Fibroblast of skin of right quadriceps (primary cell): ENCODE measurements at places on chromosomes 1 and 21.

GRCh38 chr1:181308098-181308497 is 175.2 kb upstream of the CACNA1E start:
- DNase-seq, result no peak

DNA sequence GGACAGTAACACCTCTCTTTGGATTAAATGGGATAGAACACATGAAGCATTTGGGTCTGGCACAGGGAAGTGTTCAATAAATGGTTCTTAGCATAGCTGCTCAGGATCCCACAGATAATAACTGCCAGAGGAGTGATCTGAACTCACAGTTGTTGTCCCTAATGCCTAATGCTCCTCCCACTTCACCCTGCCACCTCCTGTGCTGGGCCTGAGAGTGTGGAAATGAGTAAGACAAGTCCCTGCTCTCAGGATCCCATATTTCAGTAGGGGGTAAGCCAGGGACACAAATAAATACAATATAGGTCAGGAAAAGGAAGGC is 19.9 kb upstream of the FOXO6 start:
- no peak for DNase-seq

DNA sequence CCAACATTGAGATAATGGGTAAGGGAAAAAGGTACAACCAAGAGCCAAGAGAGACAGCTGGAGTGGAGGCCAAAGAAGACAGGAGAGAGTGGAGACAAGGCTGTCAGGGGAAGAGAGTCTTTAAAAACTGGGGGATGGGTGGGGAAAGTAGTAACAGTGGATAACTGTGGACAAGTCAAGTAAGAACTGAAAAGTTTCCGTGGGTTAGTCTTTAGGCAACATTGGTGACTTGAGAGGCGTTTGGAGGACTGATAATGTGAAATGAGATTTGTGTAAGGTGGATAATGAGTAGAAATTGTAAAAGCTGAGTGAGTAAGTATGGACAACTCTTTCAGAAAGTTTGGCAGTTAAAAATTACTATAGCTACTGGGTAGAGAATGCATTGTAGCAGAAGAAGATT is 10.4 kb downstream of the PPP2R5A start:
- DNase-seq, result no peak

DNA sequence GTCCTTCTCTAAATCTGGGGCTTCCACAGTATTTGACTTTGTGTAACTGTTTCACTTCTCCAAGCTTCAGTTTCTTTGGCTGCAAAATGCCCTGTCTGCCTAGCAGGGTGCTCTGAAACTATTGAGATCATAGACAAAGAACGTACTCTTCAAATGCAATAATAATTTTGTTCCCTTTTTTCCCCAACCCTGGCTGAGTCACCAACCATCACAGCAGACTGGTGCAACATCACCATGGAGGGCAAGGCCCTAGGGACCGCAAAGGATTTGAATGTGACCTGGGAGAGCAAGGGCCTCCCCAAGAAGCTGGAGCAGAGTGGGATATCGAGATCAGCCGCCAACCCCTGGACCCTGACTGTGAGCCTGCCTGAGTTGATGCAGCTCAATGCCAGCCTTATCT is 115.0 kb downstream of the FCRL5 start:
- DNase-seq, result no peak

- DNase-seq, result no peak
Measured at GRCh38 chr1:107771377-107771776, 193.6 kb downstream of the VAV3 start.

- no peak for DNase-seq
Measured at GRCh38 chr1:28832966-28833365, 21.0 kb downstream of the OPRD1 start.

DNA sequence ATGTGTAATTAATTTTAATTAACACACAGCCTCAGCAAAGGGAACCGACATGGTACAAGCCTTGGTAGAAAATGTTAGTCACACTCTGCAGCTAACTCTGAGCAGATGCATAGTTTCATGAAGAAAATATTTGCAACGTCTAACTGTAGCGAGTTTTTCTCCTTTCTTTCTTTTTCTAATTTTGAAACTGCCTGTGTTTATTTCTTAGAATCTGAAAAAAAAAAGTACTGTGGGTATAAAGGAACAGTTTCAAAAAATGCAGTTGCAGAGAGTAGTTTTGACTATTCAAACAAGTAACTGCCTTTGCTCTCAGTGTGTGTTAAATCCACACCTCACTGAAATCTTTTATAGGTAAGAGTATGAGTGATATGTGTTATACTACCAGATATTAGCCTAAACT is 149.9 kb upstream of the C1orf105 start:
- DNase-seq, result peak; percentile 67

DNA sequence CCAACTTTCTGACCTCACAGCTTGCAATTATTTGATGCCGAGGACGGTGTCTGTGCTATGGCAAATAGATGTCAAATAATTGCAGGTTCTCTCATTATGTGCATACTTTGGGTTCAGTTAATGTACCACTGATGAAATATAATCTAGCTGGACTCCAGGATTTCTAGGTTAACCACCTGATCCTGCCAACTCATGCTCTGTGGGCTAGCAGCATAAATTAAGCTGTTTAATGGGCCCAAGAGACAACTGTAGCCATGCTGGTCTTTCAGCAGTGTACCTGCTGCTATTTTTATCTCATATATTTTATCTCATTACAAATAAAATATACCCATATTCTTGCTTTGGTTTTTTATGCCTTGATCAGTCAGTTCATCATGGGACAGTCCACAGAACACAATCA is 43.3 kb upstream of the HP1BP3 start:
- DNase-seq, result no peak

DNA sequence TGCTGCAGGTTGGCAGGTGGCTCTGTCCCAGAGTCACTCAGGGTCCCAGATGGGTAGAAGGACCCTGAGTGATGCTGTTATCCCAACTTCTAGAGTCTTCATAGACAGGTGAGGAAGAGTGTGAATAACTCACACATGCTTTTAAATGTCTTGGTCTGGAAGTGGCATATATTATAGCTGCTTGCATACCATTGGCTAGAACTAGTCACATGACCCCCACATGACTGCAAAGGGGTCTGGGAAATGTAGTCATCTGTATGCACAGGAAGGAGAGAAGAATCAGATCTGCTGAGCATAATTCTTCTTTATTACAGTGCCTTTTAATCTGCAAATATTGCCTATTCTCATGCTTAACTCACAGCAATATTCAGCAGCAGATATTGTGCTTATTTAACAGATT is 28.2 kb upstream of the KLHDC7A start:
- no peak for DNase-seq

GRCh38 chr1:201381130-201381529 is 3.6 kb upstream of the TNNT2 start:
- DNase-seq, result no peak

GRCh38 chr1:243910607-243911006 is 60.6 kb upstream of the AKT3 start:
- DNase-seq, result no peak

DNA sequence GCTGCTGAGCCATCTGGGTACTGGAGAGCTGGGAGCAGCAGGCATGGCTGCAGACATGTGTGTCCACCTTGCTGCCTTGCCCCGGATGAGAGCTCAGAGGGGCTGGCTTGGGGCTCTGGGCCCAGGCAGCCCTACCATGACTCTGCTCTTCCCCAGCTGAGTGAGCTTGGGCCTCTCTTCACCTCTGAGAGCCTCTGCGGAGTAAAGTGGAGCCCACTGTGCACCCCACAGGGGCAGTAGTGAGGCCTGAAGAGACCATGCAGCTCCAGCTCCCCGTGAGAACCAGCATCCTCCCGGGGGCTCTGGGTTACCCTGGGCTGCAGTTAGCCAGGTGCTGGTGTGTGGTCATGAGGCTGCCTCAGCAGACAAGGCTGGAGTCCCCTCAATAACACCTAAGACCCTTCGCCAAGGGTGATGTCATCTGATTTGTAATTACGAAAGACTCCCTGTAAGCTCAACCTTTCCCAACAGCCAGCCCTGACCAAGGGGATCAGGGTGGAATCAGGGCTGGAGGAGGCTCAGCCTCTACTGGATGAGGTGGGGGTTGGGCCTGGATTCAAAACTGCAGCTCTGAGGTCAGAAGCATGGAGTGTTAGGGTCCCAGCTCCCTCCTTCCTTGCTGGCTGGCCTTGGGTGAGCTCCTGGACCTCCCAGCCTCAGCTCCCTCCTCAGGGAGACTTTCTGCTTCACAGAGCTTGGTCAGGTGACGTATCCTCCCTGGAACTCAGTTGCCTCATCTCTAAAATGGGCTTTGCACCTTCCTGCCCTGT is 308.0 kb downstream of the MATN1 start:
- no peak for DNase-seq
